CD4-positive, alpha-beta T cell treated with Interleukin-12 subunit alpha and Interleukin-12 subunit beta, for 1 hour (primary cell): ENCODE measurements at places on chromosomes 11 and 22.

DNA sequence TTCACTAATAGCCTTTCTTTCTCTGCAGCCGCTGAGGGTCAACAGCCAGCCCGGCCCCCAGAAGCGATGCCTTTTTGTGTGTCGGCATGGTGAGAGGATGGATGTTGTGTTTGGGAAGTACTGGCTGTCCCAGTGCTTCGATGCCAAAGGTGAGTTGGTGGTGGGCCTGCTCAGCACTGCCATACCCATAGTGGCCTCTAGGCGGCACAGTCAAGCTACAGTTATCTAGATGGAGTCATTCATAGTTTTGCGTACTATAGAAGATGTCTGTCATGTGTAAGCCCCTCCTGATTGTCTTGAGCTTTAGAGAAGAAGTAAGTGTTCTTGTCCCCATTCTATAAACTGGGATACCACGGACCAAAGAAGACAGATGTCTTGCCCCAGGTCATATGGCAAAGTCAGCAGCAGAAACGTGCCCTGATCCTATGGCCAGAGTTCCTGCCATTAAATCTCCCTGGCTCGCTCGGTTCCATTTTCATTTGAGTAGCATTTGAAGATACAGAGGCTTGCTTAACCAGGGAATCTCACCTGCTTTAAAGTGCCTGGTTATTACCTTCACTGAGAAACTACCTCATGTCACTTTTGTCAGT, 42.1 kb upstream of the CRTAM start:
- peak; percentile 68 for DNase-seq

- DNase-seq = peak; percentile 6
These were observed 22.9 kb upstream of the FGF3 start for GRCh38 chr11:69841859-69842698.

- no peak for DNase-seq
These were observed 3.7 kb downstream of the OMP start for GRCh38 chr11:77106321-77106720.

DNA sequence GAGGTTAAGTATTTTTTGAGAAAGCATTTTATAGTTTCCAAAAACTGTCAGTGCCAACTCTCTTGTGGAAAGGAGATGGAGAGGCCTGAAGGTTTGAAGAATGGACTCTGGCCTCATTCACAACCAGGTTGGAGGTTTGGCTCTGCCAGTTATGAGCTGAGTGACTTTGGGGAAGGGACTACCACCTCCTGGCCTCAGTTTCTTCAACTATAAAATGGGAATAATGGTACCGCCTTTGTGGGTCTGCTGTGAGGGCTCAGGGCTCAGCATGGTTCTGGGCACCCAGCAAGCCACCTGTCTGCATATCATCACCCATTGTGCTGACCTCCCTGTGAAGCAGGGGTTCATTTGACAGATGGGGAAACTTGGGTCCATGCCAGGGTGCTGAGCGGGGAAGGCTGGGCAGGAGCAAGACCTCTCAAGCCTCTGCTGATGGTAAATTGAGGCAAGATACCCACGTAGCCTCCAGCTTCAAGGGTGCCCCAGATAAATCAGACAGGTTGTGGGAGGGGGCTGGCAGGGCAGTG, 3.5 kb upstream of the LIF start:
- DNase-seq = no peak

DNA sequence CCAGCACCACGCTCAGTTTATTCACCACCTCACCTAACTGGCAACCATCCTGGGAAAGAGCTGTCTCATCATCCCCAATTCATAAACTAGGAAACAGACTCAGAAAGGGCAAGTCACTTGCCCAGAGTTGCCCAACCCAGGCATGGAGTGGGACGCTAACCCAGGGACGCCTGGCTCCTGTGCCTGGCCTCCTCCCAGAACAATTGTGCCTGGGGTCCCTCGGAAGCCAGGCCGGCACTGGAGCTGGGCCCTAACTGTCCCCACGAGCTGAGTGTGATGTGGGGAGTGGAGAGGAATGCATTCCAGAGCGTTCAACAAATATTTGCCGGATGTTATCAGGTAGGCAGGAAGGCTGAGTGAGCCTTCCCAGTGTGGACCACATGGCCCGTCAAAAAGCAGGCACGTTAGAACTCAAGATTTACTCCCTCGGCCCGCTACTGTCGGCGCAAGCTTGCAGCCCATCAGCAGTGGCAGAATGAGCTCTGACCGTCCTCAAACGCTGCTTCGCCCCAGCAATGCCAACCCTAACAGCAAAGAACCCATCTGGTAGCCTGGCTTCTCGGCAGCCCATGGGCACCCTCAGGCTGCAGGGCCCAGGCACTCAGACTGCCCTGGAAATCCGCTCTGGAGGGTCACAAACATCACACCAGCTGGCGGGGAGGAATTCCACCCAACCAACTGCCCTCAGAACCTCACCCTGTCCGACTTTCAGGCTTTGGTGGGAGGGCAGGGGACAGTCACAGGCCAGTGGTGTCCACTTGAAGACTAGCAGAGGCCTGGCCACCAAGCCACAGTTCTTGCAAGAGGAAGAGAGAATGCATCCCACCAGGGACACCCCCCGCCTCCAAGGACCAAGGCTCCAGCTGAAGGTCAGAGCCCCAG, 35.6 kb downstream of the MYH9 start:
- DNase-seq = no peak

GRCh38 chr11:31437742-31438435, 68.2 kb downstream of the DNAJC24 start:
- DNase-seq = no peak

DNA sequence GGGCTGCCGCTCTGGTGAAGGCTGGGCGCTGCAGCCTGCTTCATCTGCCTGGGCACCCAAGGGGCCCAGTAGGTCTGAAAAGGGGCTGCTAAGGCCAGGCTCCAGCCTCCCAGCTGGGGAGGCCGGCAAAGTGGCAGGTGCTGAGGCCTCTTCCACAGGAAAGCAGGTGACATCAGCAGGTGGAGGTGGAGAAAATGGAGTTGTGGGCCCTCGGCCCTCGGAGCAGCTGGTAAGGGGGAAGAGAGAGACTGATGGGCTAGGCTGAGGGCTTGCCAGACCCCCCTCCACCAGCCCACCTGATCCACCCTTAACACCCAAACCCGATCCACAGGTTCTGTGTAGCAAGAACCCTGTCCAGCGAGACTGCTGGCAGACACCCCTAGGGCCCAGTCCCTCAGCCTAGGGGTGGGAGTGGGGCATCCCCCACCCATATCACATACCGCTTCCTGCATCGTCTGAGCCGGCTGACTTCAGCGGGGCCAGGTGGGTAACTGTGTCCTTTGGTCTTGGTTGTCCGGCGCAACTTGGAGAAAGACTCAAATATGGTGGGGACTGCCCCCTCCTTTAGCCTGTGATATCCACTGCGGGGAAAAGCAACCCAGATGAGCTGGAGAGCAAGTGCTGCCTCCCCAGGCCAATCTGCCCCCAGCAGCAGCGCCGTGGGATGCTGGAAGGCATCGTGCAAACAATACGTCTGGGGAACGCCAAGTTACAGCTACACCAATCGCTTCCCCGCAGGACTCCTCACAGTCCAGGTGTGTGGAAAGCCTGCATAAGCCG, 1.5 kb downstream of the THAP7 start:
- no peak for DNase-seq

DNA sequence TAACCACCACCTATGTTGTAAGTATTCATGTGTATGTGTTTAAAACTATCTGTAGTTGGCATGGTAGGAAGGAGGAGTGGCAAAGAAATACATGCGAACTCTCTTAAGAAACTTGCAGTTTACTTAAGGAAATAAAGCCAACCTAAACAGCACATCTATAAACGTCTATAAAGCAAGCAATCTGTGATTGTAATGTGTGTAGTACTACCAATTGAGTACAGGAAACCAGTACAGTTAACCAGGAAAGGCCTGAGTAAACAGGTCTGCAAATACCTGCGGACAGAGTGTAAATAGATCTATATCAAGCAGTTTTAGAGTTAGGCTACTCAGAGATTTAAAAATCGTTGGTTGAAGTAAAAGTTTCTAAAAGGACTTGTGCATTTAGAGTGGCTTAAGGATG, 59.5 kb upstream of the AMOTL1 start:
- DNase-seq = no peak

DNA sequence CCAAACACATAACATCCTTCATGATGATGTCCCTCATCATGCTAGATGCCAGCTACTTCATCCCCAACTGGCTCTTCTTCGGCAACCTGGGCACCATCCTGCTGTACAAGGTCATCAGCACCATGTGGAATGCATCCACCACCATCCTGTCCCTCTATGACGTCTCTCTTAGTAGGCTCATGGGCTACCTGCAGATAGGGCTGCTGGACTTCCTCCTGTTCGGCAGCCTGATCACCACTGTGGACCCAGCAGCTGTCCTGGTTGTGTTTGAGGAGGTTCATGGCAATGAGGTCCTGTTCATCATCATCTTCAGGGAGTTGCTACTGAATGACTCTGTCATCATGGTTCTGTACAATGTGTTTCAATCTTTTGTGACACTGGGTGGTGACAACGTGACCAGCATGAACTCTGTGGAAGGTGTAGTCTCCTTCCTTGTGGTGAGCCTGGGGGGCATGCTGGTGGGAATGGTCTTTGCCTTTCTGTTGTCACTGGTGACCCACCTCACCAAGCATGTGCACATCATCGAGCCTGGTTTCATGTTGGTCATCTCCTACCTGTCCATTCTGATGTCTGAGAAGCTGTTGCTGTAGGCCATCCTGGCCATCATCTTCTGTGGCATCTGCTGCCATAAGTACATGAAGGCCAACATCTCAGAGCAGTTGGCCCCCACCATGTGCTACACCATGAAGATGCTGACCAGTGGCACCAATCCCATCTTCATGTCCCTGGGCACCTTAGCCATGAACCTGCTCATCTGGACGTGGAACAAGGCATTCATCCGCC, 120.7 kb upstream of the SERPIND1 start:
- no peak for DNase-seq

GRCh38 chr22:38709306-38709705, 3.6 kb downstream of the GTPBP1 start:
- no peak for DNase-seq

DNA sequence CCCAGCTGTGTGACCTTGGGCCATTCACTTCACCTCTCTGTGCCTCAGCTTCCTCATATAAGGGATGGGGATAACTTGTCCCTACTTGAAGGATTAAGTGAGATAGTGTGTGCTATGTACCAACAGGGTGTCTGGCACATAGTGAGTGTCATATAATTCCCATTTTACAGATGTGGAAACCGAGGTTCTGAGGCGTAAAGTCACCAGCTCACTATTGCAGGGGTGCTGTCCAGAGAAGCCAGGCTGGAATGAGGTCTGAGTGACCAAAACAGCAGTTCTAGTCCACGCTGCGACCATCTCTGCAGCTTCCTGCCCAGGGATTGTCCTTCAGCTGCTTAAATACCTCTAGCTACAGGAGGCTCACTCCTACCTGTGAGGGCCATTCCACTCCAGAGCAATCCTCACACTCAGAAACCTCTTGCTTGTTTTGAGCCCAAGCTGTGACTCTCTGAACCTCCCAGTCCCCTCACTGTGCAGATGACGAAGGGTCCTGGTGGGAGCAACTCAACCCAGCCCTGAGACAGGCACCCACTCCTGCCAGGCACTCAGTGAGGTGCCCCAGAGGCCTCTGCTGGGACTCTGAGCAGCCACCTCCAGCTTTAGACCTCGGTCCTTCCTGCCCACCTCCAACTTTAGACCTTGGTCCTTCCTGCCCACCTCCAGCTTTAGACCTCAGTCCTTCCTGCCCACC, 5.8 kb downstream of the MB start:
- DNase-seq = no peak

DNA sequence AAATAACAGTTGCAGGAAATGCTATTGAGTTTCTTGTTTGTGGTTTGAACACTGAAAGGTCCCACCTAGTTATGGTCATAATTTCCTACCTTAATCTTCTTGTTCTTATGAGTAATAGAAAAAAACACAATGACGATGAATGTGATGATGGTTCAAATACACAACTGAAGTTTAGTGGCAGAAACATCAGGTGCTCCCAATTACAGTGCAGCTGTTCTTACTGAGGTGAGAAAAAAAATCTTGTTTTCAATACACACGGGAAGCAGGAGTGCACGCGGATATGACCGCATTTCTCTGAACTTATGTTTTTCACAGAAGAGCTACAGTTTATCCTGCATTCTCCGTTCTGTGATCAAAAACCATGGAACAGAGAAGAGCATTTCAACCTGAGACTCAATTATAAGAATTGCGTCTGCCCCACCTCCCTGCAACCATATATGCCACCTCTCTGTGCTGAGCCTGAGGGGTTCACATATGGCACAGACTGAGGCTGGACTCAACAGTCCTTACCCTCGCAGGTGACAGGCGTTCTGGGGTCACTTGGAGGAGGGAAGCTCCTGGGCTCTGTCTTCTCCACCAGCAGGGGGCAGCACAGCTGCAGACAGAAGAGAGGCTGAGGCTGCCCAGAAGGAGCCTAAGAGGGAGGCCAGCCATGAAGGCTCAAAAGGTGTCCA, 99.7 kb upstream of the IGLL5 start:
- peak; percentile 75 for DNase-seq

- DNase-seq = peak; percentile 86
These were observed 2.8 kb downstream of the PARVB start for GRCh38 chr22:44026630-44027511.

DNA sequence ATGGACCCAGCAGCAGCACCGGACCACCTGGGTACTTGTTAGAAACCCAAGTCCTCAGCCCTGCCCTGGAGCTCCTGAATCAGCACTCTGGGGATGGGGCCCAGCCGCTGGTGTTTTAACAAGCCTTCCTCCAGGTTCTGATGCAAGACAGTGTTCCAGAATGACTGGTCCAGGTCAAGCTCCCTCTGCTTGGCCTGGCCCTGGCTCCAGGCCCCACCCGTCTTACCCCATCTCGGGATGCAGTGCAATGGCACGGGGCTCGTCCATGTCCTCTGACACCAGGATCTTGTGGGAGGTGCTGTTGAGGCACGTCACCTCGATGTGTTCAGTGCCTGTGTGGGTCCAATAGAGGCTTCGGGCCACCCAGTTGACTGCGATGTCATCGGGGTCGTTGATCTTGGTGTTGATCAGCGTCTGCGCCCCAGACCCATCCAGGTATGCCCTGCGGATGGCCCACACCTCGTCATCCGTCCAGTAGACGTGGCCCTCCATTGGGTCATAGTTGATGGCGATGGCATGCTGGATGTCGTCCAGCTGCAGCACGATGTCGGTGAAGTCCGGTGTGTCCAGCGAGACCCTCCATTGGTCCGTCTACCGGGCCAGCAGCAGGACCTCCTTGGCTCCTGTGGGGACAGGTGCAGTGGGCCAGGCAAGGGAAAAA, 140.3 kb downstream of the CRYBB2 start:
- DNase-seq = no peak

GRCh38 chr11:132453406-132453805, 1078.9 kb downstream of the OPCML start:
- DNase-seq = no peak

DNA sequence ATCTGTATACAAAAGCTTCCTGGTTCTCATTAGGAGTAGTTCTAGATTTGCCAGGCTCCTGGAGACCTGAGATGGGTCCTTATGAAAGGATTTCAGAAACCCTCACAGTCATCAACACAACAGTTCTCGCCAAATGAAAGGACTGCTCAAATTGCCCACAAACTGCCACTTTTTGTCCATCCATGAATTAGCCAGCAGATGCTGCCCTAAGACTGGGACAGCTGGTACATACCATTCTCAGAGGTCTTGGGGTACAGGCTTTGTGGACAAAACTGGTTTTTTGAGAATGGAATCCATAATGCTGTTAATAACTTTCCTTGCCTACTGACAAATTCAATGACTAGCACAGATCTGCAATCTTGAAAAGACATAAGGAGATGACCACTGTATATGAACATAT, 23.4 kb upstream of the BDNF start:
- no peak for DNase-seq
